ENCODE measurements at places on chromosomes 7 and 10.
A peak's percentile ranks its signal among the peaks of the same experiment; 100 is the strongest.

- DNase-seq, result no peak
These were observed 20.0 kb downstream of the TNS3 start for GRCh38 chr7:47561715-47562446.

DNA sequence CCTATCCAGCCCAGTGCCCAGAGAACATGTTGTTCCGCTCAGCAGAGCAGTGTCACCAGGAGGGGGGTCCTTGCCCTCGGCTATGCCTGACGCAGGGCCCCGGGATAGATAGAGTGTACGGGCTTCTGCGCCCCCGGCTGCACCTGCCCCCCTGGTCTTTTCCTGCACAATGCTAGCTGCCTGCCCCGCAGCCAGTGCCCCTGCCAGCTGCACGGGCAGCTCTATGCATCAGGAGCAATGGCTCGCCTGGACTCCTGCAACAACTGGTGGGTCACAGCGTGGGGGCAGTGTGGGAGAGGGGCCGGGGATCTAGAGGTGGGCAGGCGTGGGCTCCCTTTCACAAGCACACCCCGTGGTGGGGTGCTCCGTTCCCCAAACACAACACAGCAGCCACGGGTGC lies 31.4 kb upstream of the ZNF862 start:
- no peak for DNase-seq

DNA sequence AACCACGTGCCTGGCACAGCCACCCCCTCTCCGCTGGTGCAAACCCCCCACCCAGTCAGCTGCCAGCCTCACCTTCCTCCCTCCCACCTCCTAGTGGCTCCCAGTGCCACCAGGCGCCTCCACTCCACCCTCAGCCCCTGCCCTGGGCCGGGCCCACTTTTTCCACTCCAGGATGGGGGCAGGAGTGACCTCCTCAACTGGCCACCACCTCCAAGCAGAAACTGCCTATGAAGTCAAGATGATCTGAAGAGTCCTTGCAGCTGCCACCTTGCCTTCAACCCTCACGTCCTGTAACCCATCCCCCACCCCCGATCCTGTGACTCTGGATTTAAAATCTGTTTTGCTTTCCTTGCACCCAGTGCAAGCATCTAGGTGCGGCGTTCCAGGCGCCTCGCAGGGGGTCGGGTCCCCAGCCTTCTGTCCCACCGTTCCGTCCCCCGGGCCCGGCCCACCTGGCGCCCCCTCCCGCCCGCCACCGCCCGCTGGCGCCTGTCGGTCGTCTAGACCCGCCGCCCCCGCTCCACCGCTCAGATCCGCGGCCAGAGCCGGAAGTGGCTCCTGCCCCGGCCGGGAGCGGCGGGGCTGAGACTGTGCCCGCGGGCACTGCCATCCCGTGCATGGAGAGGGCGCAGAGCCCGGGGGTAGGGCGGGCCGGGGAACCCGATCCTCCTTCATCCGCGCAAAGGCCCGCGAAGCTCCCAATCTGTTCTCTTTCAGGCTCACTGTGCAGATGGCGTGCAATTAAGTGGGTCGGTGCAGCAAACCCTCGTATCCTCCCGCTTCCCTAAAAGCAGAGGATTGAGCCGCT lies 51.2 kb upstream of the GTF2I start:
- DNase-seq, result peak; percentile 54

DNA sequence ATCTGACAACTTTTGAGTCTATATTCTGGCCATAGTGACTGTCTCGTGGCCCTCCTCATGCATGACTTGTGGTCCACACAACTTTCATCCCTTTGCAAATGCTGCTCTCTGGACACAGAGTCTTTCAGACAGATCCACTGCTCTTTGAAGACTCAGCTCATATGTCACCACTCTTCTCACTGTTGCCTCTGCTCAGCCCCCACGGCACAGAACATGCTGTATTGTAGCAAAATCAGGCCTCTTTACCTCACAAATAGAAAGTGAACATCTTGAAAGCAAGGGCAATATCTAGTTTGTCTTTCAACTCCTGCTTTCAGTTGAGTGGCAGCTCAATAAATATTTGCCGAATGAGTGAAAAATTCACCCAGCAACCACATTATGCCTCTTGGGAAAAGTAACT lies 443.5 kb downstream of the NRG3 start:
- no peak for DNase-seq

DNA sequence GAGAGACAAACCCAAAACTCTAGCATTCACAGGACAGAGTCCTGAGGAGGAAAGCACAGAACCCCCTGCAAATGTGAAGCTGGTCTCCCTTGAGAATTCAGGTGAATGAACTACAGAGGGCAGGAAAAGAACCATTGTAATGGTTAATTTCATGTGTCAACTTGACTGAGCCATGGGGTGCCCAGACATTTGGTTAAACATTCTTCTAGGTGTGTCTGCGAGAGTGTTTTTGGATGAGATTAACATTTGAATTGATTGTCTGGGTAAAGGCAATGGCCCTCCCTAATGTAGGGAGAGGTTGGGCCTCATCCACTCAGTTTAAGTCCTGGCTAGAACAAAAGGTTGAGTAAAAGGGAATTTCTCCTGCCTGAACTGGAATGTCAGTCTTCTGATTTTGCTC lies 15.7 kb upstream of the CDK1 start:
- DNase-seq, result no peak

DNA sequence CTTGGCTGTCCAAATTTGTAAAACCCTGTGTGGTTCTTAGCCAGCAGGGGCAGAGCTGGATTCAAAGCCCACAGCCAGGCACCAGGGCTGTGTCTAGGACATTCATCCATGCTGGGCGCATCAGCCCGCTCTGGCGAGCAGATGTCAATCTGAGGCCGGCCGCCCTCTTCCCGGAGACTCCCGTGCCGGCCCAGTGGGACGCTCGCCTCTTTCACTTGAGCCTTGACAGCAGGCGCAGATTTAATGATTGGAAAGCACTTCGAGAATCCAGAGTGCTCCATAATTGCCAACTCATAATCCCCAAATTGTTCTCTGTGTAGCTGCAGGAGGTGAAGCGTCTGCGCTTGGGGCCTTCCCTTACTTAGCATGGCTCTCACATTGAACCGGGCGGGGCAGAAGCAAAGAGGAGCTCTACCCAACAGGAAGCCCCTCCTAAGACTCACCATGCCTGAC lies 36.7 kb downstream of the SLIT1 start:
- DNase-seq, result no peak

- DNase-seq, result no peak
These were observed 216.6 kb upstream of the YAE1 start for GRCh38 chr7:39349452-39350123.

- DNase-seq, result no peak
These were observed at the start of gene SMO for GRCh38 chr7:129188372-129188891. Gene SMO, plus strand, starts transcription at chr7:129188633. Its CDS starts 519 bp downstream, at chr7:129189152.

GRCh38 chr10:24651923-24652322 lies 71.8 kb downstream of the ARHGAP21 start:
- DNase-seq, result no peak

- DNase-seq, result no peak
These were observed 23.0 kb upstream of the ZRANB1 start for GRCh38 chr10:124918906-124919305.

GRCh38 chr10:122287570-122287969 lies 16.5 kb downstream of the BTBD16 start:
- no peak for DNase-seq

GRCh38 chr7:140881507-140882228 lies 43.1 kb downstream of the BRAF start:
- no peak for DNase-seq

GRCh38 chr10:52679117-52679516 lies 93.5 kb downstream of the MBL2 start:
- DNase-seq, result no peak

GRCh38 chr7:3349126-3349525 lies 48.1 kb downstream of the SDK1 start:
- DNase-seq, result no peak

GRCh38 chr10:133328358-133329343 lies 8.0 kb downstream of the CALY start:
- no peak for DNase-seq

DNA sequence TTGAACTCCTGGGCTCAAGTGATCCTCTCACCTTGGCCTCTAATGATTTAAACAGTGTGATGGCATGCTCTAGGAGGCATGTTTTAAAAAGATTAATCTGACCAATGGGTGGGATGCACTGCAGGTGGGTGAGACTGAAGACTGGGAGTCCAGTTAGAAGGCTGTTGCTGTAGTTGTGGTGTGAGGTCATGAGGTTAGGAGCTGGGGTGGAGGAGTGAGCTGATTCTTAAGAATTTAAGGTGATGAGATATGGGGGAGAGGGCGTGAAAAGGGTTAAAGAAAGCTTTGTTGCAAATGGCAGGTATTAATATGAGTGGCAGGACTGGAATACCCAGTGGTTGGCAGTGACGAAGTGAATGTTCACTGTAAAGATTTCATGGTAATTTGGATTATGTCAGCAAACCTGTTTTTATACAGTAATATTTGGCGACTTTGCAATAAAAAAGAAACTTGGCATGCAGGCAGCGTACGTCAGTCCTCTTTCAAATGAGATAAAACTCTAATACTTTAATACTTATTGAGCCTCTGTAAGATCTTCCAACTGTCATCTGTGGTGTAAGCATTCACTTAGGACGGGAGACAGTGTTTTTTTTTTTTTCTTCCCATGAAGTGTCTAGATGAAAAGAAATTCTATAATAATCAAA lies 72.8 kb upstream of the MTPN start:
- DNase-seq, result no peak

- DNase-seq, result no peak
These were observed 61.3 kb upstream of the DNAAF5 start for GRCh38 chr7:664997-665735.
